A673 (cell line): ENCODE measurements at places on chromosomes 6 and 20. TPM values are rescaled to one million over a fixed set of nuclear protein-coding genes. Genes with fewer than 3 reads are reported as not detected.

Gene GHRH
- total RNA-seq, result not detected in 2 replicates

Gene HSPA1L
- 1.1 and 1.4 TPM in 2 replicates for total RNA-seq

Gene MMS22L
- total RNA-seq, result 57.6 and 59.2 TPM in 2 replicates

Gene GATA5
- total RNA-seq, result not detected in 2 replicates

- no peaks in the 10 kb centered on the region for H3K36me3 ChIP-seq
- DNase-seq, result peak; percentile 17
- H3K27ac ChIP-seq, result no peak overlapping the region
- peaks cover 38% of the 10 kb centered on the region for H3K27me3 ChIP-seq
Measured at GRCh38 chr6:119340796-119341487, 8.6 kb downstream of the MAN1A1 start.

Gene TNXB
- total RNA-seq, result 11.5 and 13.6 TPM in 2 replicates

GRCh38 chr6:97995158-97995557 is 712.1 kb upstream of the MMS22L start:
- no peaks in the 10 kb centered on the region for H3K36me3 ChIP-seq
- no peaks in the 10 kb centered on the region for H3K27me3 ChIP-seq
- no peak overlapping the region for H3K4me3 ChIP-seq
- no peak for DNase-seq
- no peak overlapping the region for H3K27ac ChIP-seq
- no peaks in the 10 kb centered on the region for H3K4me1 ChIP-seq

DNA sequence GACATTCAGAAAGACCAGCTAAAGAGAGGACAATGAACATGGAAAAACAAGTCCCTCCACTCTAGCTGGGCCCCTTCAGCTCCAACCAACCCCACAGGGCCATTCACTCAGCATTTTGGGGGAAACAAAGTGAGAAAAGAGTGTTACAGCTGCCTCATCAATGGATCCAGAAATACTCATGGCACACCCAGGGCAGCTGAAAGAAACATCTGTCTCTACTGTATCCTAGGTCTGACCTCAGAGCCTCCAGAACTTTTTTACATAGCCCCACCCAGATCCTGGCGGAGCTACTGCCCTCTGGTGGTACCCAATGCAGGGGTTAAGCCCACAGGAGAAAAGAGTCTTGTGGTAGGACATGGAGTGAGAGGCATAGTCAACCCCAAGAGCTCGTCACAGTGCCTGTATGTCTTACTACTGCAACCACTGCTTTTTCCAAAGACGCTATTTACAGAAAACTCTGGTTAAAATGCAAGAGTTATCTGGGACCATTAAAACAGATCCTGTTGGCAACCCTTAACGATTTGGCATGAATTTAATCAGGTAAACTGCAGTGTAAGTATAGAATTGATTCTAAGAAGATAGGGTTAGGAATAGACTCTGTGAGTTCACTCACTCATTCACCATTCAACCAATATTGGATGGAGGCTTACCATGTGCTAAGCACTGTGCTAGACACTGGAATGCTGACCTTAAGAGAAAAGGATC is 37.4 kb upstream of the FAM83C start:
- H3K27ac ChIP-seq, result no peak overlapping the region
- no peaks in the 10 kb centered on the region for H3K4me1 ChIP-seq
- peak; percentile 61 for DNase-seq
- H3K27me3 ChIP-seq, result no peaks in the 10 kb centered on the region

Gene TCF21
- not detected in 2 replicates for total RNA-seq

Gene PLCB1
- total RNA-seq, result 6.8 and 10.4 TPM in 2 replicates
